NCI-H748 treated with DMSO at 0.1 percent for 48 hours (cell line): ENCODE measurements at places on chromosomes 6 and 20.
A peak's percentile ranks its signal among the peaks of the same experiment; 100 is the strongest.

- no peak for DNase-seq
Measured at GRCh38 chr6:42120895-42121865, 21.2 kb downstream of the C6orf132 start.

GRCh38 chr6:10429638-10430427, 15.0 kb upstream of the TFAP2A start:
- peak; percentile 89 for DNase-seq

- no peak for DNase-seq
Measured at GRCh38 chr6:165653196-165653595, 9.8 kb downstream of the PDE10A start.

GRCh38 chr20:58669287-58670006, 18.4 kb downstream of the STX16 start:
- no peak for DNase-seq

DNA sequence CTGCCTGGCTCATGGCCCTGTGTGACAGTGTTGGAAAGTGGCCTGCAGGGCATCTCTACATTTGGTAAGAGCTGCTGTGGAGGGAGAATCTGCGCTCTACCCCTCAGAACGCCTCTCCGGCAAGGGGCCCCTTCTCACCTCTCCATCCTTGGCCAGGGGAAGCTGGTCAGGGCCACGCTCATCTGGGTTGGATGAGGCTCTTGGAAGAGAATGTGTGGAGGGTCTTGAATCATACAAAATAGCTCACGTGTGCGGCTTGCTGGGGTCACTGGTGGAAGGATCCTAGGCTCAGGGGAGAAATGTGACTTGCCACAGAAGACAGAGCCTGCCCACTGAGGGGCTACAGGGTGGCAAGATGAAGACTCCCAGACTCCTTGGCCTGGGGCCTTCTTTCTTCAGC, 105.0 kb downstream of the SCML4 start:
- no peak for DNase-seq
